ENCODE measurements at places on chromosomes 16 and 17.

DNA sequence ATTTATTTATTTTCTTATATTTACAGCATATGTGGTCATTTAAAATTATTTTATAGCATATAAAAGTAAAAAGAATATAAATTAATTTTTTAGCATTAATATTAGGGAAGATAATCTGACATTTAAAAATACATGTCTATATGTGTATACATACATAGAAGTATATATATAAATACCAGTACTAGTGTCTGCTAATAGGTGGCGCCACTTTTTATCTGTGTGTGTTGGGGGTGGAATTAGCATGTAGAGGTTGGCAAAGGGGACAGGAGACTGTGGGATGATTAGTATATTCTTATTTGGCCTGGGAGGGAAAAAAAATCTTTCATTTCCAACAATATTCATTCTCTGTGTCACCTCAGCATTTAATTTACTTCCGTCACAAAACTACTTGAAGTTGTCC lies 359.1 kb downstream of the WWOX start:
- no peak for DNase-seq

- DNase-seq, result no peak
These were observed 66.6 kb upstream of the RPH3AL start for GRCh38 chr17:419073-419735.

DNA sequence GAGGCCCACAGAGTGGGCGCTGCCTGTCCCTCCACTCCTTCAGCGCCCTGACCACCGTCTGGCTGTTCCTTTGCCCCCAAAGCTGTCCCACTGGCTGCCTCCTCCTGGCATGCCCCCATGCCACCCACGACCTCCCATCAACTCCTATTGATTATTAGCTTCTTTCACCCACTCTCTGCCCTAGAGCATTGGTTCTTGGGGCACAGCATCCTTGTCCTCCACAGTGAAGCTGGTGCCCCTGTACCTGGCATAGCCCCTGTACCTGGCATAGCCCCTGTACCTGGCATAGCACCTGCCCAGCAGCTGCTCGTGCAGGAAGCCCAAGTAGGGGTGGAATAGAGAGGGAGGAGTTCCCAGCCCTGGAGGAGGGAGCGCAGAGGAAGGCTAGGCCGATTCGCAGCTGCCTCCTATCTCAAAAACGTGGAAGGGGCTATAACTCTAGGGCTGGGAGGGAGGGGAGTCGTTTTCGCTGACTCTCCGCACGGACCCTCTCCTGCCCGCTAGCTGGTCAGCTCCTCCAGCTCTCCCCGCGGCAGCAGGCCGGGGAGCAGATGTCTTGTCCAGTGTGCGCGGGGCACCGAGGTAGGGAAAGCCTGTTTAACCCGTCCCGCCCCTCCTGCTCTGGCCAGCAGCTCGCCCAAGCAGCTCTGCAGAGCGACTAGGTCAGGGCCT lies 5.7 kb upstream of the ACTG1 start:
- DNase-seq, result no peak

DNA sequence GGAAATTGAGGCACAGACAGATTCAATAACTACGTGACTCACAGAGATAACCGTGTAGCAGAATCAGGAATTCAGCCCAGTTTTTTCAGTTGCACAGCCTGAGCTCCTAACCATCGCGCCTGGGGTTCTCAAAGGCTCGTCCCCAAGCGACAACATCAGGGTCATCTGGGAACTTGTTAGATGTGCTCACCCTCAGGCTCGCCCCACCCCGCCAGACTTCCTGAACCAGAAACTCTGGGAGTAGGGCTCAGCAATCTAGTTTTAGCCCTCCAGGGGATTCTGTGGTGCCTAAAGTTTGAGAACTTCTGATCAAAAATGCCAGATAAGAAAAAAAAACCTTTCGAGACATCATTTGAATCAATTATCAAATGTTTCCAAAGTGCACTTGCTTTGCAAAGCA lies 559.8 kb downstream of the WWOX start:
- DNase-seq, result no peak

- DNase-seq, result no peak
These were observed 99.4 kb downstream of the SALL1 start for GRCh38 chr16:51051671-51052070.

- no peak for DNase-seq
These were observed 18.5 kb upstream of the APRT start for GRCh38 chr16:88830258-88830657.

DNA sequence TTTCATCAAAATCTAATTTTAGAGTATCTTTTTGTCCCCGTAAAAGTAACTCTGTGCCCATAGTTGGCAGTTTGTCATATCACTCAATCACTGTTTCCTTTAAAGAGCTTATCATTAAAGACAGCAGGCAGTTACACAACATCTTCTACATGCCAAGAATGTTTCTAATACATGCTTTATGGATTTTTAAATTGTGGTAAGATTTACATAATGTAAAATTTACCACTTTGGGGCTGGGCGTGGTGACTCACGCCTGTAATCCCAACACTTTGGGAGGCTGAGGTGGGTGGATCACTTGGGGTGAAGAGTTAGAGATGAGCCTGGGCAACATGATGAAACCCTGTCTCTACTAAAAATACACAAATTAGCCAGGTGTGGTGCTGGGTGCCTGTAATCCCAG lies 687.2 kb downstream of the WWOX start:
- no peak for DNase-seq

GRCh38 chr16:22427556-22427955 lies 53.1 kb upstream of the CDR2 start:
- DNase-seq, result no peak

DNA sequence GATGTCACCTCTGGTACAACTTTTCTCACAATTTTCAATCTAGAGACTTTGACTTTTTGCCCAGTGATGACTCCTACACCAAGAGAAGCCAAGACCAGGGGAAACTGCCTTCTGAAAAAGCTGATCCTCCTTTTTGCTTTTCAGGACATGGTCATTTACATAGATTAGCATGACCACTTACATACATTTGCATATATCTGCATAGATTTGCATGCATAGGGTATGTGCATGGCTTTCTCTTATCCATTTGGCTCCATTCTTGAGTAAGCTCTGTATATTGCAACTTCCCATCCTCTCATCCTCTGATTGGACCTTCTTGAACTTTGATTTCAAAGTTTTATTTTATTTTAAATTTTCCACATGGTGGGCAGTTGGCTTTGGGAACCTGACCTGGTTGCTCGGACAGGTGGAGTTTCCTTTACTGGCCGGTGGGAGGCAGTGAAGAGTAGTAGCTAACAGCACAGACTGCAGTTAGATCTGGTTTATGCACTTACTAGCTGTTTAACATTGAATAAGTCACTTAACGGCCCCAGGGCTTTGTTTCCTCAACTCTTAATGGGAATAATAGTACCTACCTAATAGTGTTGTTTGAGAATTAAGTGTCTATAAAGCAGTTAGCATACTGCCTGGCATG lies 92.9 kb downstream of the GPR139 start:
- DNase-seq, result no peak

- no peak for DNase-seq
These were observed at the start of gene ABHD15 for GRCh38 chr17:29566473-29567303. Gene ABHD15 (minus strand): TSS chr17:29567037. CDS start chr17:29566966, 71 bp downstream.

DNA sequence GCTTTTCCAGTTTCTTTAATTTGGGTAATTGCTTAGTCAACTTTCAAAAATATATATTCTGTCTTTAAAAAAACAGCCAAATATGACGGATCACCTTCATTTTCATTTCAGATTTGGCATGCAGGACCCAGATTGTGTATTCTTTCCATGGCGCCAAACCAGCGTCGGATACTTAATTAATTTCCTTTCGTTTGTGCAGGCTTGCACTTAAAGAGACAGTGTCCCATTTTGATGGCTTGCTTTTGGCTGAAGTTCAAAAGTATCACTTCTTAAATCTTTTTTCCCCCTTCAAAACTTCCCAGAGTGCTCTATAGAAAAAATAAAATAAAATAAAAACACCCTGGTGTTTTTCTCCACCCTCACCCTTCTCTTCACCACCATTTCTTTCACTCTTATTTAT lies 394.5 kb upstream of the SOX9 start:
- DNase-seq, result no peak

DNA sequence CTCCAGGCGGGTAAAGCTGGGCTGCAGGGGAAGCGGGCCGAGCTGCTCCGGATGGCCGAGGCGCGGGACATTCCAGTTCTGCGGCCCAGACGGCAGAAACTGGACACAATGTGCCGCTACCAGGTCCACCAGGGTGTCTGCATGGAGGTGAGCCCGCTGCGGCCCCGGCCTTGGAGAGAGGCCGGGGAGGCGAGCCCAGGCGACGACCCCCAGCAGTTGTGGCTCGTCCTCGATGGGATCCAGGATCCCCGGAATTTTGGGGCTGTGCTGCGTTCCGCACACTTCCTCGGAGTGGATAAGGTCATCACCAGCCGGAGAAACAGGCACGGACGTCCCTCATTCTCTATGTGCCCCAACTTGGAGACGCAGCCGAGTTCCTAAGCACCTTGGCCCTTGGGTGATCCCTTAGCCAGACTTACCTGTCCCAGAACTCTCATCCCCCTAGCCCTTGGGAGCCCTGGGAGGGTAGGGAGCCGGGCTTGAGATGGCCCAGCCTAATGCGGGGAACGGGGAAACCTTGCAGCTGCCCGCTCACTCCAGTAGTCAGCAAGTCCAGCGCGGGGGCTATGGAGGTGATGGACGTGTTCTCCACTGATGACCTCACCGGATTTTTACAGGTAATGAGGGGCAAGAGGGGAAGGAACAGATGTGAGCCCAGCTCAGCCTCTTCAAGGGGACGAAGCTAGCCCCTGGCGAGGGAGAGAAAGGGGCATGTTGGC lies 806 bp downstream of the MRM1 start:
- no peak for DNase-seq

DNA sequence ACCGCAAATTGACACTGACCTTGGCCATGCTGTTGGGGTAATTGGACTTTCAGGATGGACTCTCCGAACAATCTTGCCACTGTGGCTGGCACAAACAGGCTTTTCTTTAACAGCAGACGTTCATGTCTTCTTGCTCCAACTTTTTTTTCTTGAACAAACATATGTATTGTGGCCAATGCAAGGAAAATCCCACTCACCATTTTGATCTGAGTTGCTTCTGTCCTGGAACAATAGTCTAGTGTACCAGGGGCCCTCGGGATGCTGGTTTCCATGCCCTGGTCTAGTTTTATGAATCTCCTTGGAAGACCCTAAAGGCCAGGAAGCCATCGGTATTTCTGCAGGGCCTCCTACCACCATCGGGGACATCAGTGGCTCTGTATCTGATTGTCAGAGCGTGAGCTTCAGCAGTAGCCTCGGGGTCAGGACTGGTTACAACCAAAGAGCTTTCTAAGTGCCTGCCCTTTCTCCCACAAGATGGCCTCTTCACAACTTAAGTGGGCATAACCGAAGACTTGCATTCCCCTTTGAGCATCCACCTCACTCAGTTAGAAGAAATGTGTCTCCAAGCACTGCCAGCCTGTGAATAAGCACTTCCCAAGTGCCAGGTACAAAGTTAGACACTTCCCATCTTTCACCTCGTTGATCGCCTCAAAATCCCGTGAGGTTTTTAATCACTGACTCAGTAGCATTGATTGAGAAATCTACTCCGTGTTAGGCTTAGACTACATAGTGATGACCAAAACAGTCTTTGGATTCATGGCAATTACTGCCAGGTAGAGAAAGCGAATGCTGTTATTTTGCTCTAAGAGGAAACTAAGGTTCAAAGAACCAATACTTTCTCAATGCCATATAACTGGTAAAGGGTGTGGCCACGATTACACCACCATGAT lies 87.0 kb upstream of the TBX2 start:
- no peak for DNase-seq

DNA sequence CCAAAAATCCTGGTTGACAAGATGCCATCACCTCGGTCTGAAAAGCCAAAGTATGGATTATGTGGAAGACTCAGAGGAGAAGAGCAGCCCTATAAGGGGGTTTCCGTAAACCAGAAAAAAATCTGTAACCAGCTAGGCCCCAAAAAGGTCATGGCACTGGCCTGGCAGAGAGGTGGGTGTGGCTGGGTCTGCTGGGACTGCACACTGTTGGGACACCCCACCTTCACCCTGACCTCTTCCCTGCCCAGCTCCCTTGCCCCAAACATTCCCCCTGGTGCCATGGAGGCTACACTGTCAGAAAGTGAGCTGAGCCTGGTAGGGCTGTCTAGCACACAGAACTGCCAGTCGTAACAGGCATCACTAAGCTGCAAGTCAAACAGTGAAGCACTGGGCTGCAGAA lies 6.5 kb downstream of the SLC47A2 start:
- no peak for DNase-seq

DNA sequence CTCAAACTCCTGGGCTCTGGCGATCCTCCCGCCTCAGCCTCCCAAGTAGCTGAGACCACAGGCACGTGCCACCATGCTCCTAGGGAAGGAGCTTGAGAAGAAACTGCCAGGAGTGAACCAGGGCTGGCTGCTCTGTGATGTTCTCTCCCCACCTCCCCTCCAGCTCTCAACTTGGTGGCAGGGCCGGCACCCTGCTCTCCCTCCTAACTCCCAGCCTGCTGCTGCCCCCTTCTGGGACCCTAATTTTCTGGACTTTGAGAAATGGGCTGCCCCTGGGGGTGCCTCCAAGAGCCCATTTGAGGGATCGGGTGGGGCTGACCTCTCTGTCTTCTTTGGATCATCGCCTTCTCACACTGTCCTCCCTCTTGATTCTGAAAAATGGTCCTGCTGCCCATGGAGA lies 14.9 kb upstream of the STAT3 start:
- no peak for DNase-seq

- no peak for DNase-seq
These were observed 16.1 kb downstream of the CCR7 start for GRCh38 chr17:40548982-40549685.

DNA sequence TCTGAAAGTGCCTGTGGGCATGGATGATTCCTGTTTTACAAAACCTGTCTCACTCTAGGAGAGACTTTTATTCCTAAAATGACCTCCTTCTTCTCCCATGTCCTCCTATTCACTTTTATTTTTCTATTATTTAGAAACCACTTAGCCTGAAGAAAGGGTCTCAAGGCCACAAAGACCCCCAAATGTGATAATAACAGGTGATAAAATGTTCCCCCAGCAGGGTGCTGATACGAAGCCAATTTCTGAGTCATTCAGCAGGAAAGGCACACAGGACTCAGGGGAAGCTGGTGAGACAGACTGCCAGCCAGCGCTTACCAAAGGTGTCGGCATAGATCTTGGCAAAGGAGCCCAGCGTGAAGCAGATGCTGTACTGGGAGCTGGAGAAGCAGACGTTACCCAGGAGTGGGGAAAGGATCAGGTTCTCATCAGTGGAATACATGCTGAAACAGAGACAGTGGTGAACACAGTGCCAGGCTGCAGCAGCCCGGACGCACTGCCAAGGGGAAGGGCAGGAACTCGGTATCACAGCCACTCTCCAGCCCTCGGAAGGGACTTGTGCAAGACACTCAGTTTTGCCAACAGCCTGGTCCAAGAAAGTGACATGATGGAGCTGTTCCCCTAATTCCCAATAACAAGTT lies 24.6 kb downstream of the HIGD1B start:
- no peak for DNase-seq

- DNase-seq, result peak; percentile 34
These were observed 2.3 kb upstream of the CCDC182 start for GRCh38 chr17:57747221-57748017.
